Fibroblast of the aortic adventitia (primary cell): ENCODE measurements at places on chromosomes 1 and 21. TPM values are rescaled to one million over a fixed set of nuclear protein-coding genes. Genes with fewer than 3 reads are reported as not detected.
A peak's percentile ranks its signal among the peaks of the same experiment; 100 is the strongest.

- peak; percentile 11 for DNase-seq
These were observed 17.4 kb downstream of the HYI start for GRCh38 chr1:43436371-43436770.

DNA sequence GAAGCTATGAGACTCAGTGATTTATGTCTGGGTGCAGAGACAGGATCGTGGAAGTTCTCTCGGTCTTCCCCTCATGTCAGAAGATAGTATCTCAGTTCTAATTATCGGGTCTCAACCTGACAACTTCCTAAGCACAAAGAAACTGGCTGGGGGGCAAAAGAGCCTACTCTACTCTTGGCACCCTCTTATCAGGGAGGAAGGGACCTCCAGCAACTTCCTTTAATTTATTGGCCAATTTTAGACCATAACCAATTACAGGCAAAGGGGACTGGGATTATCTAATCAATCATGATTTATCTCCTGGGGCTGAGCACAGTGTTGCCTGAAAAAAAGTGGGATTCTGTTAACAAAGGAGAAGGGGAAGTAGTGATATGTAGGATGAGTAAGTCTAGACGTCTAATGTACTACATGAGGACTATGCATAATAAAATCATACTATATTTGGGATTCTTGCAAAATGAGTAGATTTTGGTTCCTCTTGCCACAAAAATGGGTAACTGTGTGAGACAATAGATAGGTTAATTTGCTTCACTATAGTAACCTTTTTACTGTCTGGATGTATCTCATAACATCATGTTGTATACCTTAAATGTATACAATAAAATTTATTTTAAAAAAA, 98.8 kb downstream of the ZFYVE9 start:
- DNase-seq, result no peak

DNA sequence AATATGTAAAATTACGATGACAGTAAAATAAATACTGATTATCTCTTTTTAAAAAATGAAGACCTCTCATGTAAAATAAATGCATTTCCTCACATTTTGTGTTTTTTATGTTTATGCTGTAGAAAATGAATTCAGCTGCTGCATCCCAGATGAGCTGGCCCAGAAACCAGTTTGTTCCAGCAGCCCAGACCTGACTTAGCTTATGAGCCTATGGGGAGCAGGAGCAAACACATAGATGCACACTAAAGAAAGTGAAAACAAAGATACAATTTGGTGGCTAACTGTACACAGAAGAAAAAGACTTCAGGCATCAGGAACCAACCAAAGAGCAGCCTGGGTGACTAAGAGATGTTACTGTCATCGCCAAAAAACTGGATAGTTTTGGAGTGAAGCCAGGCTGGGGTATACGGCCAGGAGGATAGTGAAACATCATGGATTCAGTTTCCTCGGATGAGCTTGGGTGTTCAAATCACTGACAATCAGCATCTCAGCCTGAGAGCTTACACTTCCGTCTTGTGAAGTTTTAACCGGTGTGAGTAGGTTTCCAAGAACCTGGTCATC, 113.9 kb upstream of the BACE2 start:
- DNase-seq, result no peak

- peak; percentile 14 for DNase-seq
These were observed 9.7 kb upstream of the PRDX6 start for GRCh38 chr1:173467426-173467825.

- DNase-seq, result peak; percentile 87
These were observed 416.4 kb downstream of the PTBP2 start for GRCh38 chr1:97137862-97138514.

GRCh38 chr1:107695341-107695740, 269.6 kb downstream of the VAV3 start:
- DNase-seq, result no peak

Gene NRIP1
- total RNA-seq, result 33.6 and 34.8 TPM in 2 replicates

DNA sequence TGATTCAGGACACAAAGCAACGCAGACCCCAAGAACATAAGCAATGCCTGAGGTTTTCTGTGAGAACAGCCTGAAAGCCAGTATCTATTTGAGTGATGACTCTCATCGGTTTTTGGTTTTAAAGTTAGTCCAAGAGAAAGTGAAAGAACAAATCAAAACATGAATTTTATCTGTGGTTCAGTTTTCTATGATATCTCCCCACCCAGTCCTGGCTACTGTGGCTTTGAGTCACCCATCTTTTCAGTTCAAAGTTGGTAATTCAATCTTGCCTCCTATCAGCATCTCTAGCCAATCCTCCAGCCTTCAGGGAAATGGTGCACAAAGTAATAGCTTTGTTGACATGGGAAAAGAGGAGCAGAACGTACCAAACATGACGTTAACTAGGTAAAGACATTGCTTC, 40.5 kb upstream of the KRTAP19-8 start:
- peak; percentile 41 for DNase-seq

GRCh38 chr1:92544756-92545165, 58.0 kb upstream of the GFI1 start:
- no peak for DNase-seq

DNA sequence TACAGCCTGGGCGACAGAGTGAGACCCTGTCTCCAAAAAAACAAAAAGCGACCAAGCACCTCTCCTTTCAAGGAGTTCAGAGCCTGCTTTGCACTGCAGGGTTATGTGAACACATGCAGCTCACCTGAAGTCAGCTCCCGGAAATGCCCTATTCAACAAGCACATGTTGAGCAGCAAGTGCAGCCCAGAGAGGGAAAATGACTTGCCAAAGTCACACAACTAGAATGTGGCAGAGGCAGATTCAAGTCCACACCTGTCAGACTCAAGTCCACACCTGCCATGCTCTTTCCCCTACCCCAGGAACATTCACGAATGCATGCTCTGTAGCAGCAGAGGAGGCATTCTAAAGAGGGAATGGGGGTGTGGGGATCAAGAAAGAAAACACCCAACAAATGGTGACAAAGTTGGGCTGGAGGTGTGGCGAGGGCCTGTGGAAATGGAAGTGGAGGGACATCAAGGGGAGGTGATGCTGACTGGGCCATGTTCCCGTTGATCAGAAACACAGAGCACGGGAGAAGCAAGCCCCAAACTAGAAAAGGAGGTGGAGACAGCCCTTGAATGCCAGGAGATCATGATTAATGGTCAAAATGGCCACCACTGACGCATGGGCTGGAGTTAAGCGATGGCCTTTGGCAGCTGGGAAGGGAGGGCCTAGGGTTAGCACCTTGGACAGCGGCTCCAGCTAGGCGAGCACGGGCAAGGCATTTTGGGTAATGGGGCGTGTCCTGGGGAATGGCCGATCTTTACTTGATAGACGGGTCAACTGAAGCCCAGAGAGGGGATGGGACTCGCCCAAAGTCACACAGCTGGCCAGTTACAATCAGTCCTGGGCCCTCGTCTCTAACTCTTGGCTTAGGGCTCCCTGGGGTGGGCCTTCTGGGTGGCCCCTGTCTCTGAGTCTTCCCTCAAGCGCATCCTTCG, 21.5 kb downstream of the RAP1GAP start:
- peak; percentile 58 for DNase-seq
